ENCODE measurements at places on chromosomes 2 and 18.
A peak's percentile ranks its signal among the peaks of the same experiment; 100 is the strongest.

DNA sequence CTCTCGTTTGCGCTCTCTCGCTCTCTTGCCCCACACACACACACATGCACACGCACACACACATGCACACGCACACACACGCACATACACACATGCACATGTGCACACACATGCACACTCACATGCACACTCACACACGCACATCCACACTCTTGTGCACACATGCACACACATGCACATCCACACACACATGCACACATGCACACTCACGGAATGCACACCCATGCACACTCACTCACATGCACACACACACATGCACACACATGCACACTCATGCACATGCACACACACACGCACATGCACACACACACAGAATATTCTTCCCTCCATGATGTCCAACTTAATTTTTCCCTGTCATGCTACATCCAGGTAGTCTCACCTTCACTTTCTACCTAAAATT, 360.1 kb downstream of the DCC start:
- no peak for DNase-seq

- DNase-seq = no peak
Measured at GRCh38 chr18:3902676-3903075, 452.7 kb downstream of the TGIF1 start.

DNA sequence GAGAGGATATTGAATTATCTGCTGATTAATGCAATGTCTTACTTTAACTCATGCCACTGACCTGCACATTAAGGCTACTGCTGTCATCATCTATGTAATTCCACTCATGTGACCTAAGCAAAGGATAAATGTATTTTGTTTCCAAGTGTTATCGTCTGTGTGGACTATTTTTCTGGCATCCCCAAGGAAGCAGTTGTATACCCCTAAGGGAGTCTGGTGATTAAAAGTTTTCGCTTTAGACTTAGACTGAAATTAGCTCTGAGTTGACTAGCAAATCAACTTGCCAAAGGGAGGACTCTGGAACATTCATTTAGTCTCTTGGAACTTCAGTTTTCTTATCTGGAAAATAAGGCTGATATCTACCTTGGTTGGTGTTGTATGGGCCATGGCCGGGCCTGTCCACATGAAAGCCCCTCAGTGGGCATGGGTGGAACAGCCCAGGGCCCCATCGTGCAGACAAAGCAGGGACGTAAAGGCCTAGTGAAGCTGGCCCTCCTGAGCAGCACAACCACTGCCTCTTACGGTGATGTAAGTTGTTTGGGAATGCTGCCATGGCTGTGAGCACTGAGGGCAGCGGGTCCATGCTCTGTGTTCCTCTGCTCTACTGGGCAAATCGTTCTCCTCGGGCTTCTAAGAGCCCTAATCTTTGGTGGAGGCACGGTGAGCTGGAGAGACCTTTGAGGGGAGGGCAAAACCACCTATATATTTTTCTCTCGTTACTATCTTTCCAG, 144.4 kb upstream of the RNF152 start:
- no peak for DNase-seq

GRCh38 chr2:173109253-173110188, 33.9 kb downstream of the MAP3K20 start:
- DNase-seq = peak; percentile 52

DNA sequence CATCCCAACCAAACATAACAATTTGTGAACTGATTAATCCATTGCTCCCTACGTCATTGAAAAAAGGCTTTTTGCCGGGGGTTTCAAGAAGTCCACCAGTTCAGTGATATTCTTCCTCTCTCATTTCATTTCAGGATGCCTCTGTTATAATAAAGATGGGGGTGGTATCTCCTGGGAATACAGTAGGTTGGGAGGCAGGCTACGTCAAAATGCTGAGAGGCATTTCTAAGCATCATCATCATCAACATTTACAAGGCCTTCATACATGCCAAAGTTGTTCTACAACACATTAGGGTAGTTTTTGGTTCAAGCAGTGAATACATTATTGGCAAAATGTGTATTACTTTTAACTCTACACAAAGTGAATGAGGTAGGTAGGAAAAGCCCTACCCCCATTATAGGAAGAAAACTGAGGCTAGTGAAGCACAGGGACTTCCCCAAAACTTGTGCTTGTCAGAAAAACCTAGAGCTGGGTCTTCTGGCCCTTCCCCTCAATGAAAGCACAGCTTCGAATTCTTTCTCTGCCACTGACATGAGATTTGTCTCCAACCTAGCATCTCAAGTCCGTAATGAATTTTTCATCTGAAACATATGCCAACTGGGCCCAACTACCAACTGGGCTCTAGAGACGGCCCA, 11.3 kb downstream of the OSR1 start:
- DNase-seq = no peak
